ENCODE measurements at places on chromosomes 12 and 14.

GRCh38 chr12:122005252-122005776, 16.4 kb upstream of the BCL7A start:
- DNase-seq = no peak

- DNase-seq = no peak
Measured at GRCh38 chr14:90626550-90626949, 189.7 kb downstream of the TTC7B start.

DNA sequence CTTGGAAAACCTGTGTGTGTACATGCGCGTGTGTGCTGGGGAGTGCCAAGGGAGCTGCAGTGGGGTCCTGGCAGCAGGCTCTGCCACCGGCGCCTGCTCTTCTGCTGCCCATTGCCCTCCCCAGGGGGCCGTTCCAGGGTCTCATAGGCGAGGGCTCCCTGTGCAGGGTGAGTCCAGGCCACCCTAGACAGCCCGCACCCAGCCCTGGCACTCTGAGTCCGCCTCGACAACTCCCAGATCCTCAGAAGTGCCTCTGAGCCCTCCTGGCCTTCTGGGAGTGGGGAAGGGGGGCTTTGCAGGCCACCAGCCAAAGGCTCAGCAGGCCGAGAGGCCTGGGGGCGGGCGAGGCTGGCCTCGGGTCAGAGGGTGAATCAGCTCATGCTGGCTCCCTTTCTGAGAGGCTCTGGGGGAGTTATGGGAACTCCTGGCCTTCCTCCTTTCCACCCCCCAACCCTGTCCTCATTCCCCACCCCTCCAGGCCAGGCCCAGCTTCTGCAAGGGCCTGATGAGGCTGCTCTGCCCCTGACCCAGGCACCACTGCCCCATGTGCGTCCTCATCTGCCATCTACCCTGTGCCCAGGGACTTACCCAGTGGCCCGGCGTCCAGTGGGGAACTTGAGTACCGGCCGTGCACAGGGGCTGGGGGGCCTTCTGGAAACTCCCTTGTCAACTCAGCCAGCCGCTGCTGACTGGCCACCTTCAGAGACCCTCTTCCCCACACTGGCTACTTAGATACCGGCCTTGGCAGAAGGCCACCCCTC, 2.1 kb upstream of the TEDC1 start:
- DNase-seq = no peak

DNA sequence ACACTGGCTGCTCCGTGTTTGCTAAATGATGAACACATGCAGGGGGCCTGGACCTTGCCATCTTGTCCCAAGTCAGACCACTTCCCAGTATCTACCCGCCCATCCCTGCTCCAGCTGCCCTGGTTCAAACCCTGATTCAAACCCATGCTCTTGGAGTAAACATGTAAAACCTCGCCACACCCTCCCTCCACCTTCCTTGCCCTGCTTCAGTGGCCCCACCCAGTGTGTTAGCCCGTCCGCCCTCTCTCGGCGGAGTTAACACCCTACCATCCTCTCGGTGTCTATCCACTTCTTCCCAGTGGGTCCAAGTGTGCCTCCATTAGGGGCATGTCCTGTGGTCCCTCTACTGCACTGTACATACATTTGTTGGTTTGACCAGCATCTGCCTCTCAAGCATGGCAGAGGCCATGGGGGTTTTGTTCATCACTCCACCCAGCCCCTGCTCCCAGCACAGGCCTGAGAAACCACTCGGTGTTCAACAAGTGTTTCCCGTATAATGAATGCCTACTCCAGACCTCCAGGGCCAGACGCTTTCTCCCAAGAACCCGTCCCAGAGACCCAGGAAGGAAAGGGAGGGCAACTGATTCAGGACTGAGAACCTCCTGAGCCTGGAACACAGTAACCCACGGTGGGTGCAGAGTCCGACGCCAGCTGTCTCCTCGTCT, 37.1 kb downstream of the P2RX4 start:
- no peak for DNase-seq

GRCh38 chr12:102300824-102301461, 103.3 kb upstream of the PMCH start:
- DNase-seq = peak; percentile 18

GRCh38 chr12:116138364-116138763, 139.1 kb downstream of the MED13L start:
- DNase-seq = no peak

- DNase-seq = no peak
Measured at GRCh38 chr12:131860472-131861260, 32.5 kb downstream of the MMP17 start.

DNA sequence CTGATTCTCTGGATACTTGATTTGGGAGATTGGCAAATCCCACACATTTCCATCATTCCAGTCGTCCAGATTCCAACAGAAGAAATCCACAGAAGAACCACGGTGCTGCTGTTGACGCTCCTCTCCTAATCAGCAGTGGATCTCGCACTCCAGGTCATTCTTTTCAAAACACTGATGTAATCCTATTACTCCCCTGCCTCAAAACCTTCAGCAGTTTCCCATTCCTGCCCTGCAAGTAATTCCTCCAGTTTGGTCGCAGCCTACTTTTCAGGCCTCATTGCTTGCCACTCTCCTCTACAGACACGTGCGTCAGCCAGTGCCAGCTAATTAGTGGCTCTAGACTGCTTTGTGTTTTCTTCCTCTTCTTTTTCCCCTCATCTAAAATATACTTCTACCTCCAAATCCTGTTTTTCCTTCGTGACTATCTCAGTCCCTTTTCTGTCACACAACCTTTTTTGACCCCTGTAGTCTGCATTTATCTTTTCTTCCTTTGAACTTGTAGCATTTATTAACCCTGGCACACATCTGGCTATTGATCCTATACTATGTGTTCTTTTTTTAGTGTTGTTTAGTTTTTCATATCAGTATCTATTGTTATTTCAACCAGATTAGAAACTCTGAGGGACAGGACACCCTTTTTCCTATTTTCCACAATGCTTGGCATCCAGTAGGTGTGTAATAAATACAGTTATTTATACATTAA, 36.8 kb downstream of the PRORP start:
- DNase-seq = no peak

GRCh38 chr12:40226705-40227104, 1.9 kb downstream of the LRRK2 start:
- DNase-seq = no peak

DNA sequence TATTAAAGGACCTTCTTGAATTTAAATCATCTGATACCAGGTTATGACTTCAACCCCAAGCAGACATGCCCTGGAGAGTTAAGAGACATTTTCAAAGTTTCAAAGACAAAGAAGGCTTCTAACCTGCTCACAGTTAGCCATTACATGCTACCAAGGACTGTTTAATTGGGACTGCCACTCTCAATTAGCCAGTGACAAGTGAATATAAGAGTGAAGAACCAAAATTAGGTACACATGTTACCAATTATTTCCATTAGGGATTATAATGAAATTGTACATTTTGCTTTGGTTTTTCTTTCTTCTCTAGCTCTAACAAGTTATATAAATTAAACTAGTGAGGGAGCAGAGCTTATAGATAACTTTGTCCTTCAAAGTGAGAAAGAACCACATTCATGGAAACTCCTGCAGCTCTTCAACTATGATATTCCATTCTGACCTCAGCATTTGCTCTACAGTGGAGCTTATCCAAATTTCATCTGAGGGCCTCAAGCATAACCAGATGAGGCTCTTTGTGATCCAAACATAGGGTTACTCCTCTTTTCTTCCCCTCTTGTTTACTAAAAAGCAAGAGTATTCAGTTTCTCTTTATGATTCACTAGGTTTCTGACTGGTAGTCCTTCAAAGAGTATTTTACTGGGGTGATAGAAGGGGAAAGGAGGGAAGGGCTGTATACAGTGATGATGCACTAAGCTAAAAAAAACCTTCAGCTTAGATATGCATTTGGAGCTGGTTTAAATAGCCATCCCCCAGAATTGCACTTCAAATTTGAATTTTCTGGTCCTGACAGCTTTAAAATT, 91.3 kb downstream of the DUSP6 start:
- no peak for DNase-seq

GRCh38 chr12:78420991-78421390, 443.6 kb upstream of the SYT1 start:
- DNase-seq = no peak

- DNase-seq = no peak
Measured at GRCh38 chr14:36506732-36507614, 13.1 kb downstream of the NKX2-1 start.

GRCh38 chr14:101008196-101008595, 104.7 kb upstream of the RTL1 start:
- no peak for DNase-seq

DNA sequence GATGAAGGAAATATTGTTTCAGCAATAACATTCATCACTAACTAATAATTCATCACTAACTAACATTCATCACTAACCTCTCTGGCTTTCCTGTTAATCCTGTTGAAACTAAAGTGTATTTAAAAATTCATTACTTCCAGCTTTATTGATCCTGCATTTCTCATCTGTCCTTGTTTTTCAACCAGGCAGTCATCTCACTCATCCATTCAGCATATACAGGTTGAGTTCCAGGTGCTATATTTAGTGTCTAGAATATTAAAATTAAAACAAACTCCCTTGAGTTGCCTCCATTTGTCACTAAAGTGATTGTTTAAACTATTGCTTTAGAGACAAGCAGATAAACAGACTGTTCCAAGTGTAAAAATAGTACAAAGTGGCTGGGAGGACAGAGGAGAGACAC, 58.1 kb downstream of the ATXN7L3B start:
- DNase-seq = no peak

- peak; percentile 67 for DNase-seq
Measured at GRCh38 chr12:131929581-131930456, 743 bp downstream of the PUS1 start.

- DNase-seq = no peak
Measured at GRCh38 chr12:119660076-119660475, 7.9 kb upstream of the PRKAB1 start.

- DNase-seq = no peak
Measured at GRCh38 chr12:75568393-75568792, 57.0 kb upstream of the KRR1 start.

DNA sequence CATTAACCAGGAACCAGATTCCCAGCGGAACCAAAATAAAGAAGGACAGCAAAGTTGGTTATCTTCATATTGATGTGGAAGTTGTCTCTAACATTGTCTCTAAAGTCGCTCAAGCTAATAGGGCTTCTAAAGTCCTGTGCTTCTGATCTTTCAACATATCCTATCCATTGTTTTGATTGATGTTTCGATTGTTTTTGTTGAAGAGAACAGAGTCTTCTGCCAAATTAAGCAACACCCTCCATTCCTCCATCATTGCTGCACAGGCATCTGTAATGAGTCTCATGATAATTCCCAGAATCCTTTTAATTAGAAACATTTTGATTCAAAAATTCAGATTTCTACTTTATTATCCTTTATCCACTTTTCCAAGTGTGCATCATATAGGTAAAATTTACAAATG, 71.6 kb upstream of the AVPR1A start:
- DNase-seq = no peak

- no peak for DNase-seq
Measured at GRCh38 chr14:33755358-33755757, 195.5 kb downstream of the EGLN3 start.

GRCh38 chr12:116366456-116366776, 88.9 kb upstream of the MED13L start:
- DNase-seq = no peak

GRCh38 chr12:120365675-120366340, 3.2 kb downstream of the MSI1 start:
- DNase-seq = no peak

DNA sequence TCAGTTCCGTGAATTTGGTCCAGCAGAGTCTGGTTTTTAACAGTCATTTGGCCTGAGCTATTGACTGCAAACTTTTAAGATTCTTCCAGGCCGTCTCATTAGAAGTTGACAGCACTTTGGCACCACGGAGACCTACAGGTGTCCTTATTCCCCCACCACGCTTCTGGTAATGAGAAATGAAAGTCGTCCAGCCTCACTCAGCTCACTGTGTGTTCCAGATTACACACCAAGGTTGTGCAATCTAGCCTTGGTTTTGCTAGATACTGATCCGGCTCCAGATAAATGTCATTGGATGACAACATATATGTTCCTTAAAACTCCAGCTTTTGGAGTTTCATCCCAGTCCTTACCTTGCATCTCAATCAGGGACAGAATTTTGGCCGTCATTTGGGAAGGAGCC, 210.4 kb downstream of the CHST11 start:
- no peak for DNase-seq

- no peak for DNase-seq
Measured at GRCh38 chr14:24941719-24942118, 108.2 kb downstream of the STXBP6 start.

DNA sequence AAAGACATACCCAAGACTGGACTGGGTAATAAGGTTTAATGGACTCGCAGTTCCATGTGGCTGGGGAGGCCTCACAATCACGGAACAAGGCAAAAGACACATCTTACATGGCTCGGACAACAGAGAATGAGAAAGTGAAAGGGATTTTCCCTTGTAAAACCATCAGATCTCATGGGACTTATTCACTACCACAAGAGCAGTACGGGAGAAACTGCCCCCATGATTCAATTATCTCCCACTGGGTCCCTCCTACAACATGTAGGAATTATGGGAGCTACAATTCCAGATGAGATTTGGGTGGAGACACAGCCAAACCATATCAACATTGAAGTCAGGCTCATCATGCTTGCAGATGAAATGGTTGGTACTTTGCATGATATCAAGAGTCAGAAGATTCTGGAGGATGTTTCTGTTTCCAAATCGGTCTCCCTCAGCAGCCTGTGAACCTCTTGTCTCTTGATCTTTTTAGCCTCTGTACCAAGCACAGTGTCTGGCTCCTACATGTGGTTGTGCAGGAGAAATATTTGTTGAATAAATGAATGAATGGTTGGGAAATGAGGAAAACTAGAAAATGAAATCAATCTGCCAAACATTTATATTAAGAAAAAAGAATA, 98.6 kb downstream of the VRK1 start:
- DNase-seq = no peak
